ENCODE measurements at places on chromosomes 1 and 21. TPM values are rescaled to one million over a fixed set of nuclear protein-coding genes. Genes with fewer than 3 reads are reported as not detected.

- DNase-seq: no peak
Measured at GRCh38 chr1:44571712-44572571, 102.3 kb downstream of the TMEM53 start.

- no peak for DNase-seq
Measured at GRCh38 chr1:86370601-86371022, 25.5 kb downstream of the ODF2L start.

DNA sequence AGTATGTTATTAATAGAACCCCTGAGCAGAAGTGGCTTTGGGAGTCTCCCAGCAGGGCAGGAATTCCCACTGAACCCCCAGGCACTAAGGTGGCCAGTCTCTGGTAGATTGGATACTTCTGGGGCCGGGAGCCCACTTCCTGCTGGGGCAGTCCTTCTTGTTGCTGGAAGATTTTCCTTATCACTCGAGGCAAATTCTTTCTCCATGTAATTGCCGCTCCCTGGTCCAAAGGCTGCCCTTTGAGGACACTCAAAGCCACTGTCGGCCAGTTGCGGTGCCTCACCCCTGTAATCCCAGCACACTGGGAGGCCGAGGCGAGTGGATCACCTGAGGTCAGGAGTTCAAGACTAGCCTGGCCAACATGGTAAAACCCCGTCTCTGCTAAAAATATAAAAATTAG is 22.6 kb upstream of the TNFRSF1B start:
- no peak for DNase-seq

DNA sequence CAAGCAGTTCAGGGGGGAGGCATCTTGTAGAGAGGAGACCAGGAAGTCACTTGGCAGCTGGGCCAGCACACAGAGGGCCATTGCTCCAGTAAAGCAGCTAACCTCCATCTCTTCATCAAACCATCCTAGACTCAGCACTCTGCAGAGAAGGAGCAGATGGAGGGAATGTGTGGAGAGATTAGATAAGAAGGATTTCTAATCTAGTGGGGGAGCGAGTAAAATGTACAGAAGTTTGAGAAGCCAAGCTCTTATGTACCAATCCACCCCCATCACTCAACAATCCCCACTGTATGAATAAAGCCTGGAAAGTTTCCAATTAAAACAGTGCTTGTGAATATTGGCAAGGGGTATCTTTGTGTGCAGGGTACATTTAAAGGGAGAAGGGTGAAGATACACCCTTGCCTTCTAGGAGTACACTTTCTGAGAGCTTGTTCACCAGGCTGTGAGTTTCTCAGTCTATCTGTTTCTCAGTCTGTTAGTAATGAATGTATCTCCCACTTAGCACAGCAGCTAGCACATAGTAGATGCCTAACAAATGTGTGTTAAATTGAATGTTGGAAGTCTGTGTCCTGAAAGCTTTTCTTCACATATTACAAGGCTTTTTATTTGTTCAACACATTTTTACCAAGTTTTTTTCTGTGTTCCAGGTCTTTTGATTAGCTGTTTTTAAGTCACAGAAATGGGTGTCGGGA is 142.7 kb upstream of the UBE2U start:
- DNase-seq: no peak

DNA sequence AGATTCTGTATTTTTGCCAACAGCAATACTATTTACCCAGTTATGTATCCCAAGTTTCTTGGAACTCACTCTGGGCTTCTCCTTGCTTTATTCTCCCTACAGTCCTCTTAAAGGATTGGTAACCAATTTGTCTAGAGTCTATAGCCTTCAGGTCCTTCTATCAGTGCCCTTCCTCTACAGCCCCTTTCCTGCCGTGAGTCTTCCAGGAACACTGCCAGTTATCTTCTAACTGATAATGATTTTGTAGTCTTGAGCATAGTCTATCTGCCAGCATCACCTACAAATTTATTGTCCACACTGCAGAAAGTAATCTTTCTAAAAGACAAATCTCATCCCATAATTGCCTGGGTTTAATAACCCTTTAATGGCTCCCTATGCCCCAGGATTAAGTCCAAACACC is 8.2 kb downstream of the LRRC8B start:
- no peak for DNase-seq

DNA sequence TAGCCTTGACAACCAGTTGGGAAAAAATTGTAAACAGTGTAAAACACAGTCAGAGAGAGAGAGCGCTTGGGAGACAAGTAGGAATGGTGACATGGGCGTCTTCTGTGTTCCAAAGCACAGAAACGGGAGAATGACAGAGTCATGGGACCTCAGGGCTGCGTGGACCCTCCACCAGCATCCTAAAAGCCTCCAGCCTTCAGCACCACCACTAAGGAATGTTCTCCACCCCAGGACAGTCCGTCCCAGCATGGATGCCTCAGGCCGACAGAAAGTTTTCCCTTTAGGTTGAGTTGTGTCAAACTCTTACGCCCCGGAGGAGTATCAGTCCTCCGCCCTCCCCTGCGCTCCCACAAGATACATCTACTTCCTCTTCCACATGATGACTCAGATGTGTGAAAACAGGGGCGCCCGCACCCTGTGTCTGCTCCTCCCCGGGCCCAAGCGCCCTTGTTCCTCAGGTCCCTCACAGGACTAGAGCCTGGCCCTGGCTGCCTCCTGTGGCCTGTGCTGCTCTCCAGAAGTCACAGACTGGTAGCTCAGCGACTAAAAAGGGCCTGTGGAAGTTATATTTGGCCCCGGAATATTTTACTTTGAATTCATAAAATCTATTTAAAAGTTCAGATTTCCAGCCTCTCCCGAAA is 63.9 kb upstream of the EFHD2 start:
- no peak for DNase-seq

FABP3 gene
- total RNA-seq: not detected

S100A7 gene
- not detected for total RNA-seq

NPR1 gene
- total RNA-seq: 0.41 TPM

C4BPB gene
- not detected for total RNA-seq

Measured in Caki2 (cell line).